ENCODE measurements at places on chromosomes 2 and 18.

- no peak for DNase-seq
These were observed 109.2 kb upstream of the MAP2 start for GRCh38 chr2:209314653-209315052.

DNA sequence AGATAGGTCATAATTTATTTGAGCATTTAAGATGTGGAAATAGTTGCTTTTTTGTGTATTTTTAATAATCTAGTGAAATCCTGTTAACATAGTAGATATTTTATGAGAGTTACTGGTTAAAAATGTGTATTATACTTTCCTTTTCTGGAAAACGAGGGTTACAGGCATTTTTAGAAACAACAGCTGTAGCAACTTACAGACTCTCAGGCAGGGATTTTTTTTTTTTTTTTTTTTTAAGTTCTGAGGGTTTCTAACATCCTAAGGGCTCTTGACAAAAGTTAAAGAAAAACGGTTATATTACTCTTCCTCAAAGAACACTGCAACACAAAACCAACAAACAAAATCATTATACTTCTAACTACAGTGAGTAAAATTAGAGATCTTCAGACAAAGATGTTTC lies 205.9 kb downstream of the ACKR3 start:
- DNase-seq = no peak

- DNase-seq = peak; percentile 57
These were observed 908 bp downstream of the ERLEC1 start for GRCh38 chr2:53787614-53788289.

- DNase-seq = no peak
These were observed 50.0 kb upstream of the PAPOLG start for GRCh38 chr2:60706021-60706420.

DNA sequence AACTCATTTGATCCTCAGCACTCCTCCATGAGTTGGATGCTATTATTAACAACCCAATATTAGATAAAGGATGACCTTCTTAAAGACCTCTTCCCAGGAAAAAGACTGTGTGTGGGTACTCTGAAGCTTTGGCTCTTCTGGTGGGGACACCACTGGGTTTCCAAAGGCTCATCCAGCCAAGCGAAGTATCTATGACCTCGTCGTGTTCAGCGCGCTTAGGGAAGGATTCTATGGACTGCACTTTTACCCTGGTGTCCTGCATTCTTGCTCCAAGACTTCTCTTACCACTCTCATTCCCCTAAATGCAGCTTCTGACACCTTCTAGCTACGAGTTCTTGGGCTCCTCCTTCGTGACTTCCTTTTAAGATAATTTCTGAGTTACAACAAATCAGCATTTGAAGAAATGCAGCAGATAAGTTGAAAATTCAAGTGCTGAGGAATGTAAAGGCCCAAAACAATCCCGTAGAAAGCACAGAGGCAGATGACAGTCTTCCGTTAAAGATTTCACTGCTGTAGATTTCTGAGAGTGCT lies 673 bp upstream of the HNMT start:
- no peak for DNase-seq

- DNase-seq = peak; percentile 54
These were observed 36.0 kb downstream of the FARP2 start for GRCh38 chr2:241391892-241392665.

DNA sequence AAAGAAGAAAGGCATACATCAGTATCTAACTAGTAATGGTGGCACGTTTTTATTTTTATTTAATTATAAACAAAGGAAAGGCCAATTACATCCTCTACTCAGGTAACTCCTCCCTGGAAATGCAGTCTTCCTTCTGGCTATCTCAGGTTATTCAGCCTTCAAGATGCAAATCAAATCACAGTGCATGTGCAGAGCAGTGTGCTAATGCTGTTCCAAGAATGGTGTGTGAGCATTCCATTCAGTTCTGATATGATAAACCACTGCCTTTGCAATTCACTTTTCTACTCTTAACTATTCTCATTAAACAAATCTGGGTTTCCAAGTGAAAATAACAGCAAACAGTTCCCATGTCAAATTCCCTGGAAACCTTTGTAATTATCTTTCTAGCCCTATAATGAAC lies 38.4 kb downstream of the SEPTIN10 start:
- no peak for DNase-seq

DNA sequence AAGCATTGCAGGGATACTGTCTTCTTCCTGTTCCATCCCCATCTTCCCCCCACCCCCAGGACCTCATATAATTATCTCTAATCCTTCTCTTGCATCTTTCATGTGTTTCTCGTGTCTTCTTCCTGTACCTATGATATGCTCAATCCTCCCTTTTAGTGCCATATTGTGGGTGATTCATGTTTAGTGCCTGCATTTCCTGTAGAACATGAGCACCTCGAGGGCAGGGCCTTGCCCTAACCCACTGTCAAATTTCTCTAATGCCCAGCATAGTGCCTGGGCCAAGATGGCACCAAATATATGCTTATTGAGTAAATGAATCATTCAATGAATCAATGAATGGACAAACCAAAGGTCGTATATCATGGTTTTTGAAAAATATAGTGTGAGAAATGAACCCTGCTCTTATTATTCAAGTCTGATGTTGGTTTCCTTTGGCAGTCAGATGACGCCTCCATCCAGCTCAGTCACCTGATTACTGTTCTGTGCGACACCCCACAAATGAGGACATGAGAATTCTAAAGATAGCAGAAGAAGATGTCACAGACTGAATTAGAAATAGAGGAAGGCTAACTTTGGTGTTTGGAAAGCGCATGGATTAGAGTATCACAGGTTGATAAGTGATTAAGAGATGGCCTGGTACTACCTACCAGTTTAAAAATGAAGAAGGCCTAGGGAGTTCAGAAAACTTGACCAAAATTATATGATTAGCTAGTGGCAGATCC lies 278.4 kb downstream of the PRKCE start:
- no peak for DNase-seq

- DNase-seq = no peak
These were observed 338.2 kb downstream of the EIPR1 start for GRCh38 chr2:3039188-3040065.

DNA sequence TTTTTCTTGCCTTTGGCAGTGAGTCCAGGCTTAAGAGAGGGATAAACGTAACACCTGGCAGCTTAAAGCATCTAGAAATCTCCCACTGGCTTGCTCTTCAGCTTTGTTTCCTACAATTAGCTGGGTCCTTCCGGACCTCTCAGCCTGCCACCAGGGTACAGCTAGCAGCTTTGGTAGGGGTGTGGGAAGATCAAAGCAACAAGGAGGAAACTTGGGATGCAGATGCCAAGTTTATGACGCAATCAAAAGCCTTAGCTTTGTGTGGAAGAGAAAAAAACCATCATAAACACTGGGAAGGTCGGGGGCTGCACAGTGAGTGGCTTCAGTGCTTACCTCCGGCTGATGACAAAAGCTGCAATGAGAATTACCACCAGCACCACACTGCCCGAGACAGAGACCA lies 116.9 kb downstream of the EPHA4 start:
- DNase-seq = no peak

DNA sequence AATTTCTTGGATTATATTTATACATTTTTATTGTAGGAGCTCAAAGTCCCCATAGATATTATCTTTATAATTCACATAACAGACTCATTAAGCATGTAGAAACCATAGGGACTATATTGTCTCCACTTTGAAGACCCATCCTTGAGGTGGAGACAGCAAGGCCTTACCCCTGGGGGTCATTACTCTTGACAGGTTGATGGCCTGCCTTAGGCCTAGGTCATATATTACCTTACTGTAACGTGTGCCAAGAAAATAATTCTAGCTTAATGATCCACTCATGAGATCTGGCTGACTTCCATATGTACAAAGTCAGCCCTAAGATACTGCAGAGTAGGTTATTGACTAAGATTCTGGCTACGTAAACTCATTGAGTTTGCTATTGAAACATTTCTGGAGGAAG lies 65.4 kb upstream of the GLS start:
- DNase-seq = no peak

- no peak for DNase-seq
These were observed 150.3 kb downstream of the CALCRL start for GRCh38 chr2:187297801-187298200.

- no peak for DNase-seq
These were observed 81.1 kb downstream of the DYNAP start for GRCh38 chr18:54672109-54672508.

- no peak for DNase-seq
These were observed 70.6 kb downstream of the IRS1 start for GRCh38 chr2:226728996-226729395.

DNA sequence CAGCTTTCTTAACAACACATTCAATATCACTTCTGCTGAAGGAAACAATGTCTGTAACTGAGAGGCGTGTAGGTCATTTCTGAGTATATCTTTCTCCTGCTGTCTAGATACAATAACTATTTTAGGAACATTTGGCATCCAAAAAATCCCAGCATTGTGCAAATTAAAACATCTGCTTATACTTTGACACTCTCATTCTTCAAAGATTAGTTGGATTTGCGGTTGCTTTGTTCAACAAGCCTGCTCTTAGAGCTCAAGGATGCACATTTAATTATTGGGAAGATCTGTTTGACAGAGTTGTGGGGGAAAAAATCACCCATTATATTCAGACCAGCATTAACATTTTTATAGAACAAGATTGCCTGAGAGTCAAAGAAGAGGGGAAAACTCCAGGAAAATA lies 449.5 kb upstream of the HNRNPA3 start:
- no peak for DNase-seq

- DNase-seq = no peak
These were observed 4.1 kb downstream of the ABCG8 start for GRCh38 chr2:43842866-43843226.

- peak; percentile 81 for DNase-seq
These were observed 891.6 kb upstream of the ZEB2 start for GRCh38 chr2:145411493-145411892.

- no peak for DNase-seq
These were observed 63.2 kb upstream of the ACAA2 start for GRCh38 chr18:49876536-49876935.

DNA sequence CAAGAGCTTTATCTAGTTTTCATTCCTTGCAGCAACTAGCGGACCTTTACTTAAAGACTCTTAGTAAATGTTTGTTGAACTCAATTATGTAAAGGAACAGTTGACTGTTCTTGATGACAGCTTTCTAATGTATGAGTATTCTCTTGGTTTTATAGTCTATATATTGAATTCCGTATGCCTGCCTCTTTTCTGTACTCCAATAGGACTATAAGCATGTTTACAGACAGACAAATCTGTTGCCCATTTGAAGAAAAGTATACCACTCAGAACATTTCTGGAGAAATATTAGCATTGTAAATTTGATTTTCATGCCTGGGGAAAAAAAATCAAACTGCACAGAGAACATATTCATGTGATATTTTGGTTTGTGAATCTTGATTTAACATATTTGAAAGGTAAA lies 109.5 kb downstream of the LRRTM1 start:
- no peak for DNase-seq

- no peak for DNase-seq
These were observed 334.5 kb downstream of the PTPRM start for GRCh38 chr18:7901657-7902056.

DNA sequence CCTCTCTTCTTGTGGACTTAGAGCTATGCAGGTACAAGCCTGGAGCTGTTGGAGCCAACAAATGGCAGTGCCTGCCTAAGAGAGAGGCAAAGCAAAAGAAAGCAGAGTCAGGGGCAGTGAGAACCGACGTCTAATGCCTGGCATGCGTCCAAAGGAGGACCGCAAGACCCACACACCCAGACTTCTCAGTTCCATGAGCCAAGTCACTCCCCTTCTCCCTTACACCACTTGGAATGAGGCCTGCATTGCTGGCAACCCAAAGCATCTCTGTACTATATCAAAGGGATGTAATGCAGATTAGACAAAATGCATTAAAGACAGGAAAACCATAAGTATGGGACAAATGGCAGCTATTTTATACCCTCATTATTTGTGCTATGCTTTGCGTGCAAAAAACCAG lies 49.9 kb upstream of the RNU4ATAC start:
- peak; percentile 68 for DNase-seq

DNA sequence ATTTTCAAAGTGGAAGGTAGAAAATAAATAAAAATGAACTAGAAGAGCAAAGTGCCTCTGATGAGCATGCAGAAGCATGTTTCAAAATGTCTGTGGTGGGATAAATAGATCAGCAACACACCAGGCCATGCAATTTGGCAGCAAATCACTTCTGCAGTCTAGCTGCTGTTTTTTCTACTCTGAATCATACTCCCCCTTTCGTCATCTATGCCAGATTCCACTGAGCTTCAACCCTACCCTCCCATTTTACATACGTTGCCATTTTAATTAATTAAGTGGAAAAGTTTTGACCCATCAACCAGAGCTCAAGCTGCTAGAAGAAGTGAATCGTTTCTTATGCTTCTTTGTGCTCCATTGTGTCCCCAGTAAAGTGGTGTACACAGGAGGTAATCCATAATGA lies 79.3 kb downstream of the NRXN1 start:
- no peak for DNase-seq

GRCh38 chr2:239586651-239587310 lies 186.0 kb upstream of the HDAC4 start:
- DNase-seq = peak; percentile 42

DNA sequence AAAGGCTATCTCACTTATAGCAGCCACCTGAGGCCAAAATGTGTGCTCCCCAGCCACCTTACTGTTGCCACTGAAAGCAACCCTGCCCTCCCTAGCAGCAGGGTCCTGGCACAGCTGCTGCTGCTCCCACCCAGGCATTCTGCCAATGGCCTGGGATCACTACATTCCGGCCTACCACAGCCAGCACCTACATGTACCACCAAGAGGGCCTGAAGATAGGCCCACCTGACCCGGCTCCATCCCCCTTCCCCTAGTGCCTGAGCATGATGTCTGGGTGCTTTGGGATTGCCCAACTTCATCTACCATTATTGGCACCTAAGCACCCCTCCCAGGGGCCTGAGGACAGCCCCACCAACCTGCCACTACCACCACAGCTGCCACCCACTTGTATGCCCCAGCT lies 34.6 kb upstream of the PAX3 start:
- no peak for DNase-seq

- DNase-seq = peak; percentile 48
These were observed 162.9 kb upstream of the ZNF516 start for GRCh38 chr18:76657911-76658470.

DNA sequence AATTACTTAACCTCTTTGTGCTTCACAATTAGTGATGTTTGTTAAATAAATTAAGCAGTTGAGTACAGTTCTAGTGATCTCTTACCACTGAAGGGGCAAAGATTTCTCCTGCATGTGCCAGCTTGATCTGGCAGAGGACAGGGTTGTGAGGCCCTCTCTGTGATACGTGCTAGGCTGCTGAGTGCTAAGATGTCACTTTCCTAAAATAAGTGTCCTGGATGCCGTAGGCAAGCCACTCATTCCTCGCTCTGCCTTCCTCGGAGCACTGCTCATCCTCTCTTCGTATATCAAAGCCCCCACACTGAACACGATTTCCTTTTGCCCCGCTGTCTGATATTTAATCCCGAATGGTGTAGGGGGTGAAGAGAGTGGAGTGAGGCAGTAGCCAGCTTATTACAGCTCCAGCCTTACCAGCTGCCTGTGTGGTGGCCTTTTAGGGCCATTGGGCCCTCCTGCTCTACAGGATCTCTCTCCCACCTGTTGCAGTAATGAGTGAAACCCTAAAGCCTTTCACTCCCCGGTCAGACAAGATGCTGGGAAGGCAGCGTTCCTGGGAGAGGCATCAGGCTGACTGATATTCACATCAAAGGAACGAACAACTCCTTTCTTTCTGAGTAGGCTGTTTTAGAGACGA lies 40.5 kb downstream of the PTPRM start:
- no peak for DNase-seq

- no peak for DNase-seq
These were observed 88.6 kb downstream of the ZBTB7C start for GRCh38 chr18:48320639-48320945.
